Myocyte (in vitro differentiated cells): ENCODE measurements at places on chromosomes 1 and 21. TPM values are rescaled to one million over a fixed set of nuclear protein-coding genes. Genes with fewer than 3 reads are reported as not detected.

DNA sequence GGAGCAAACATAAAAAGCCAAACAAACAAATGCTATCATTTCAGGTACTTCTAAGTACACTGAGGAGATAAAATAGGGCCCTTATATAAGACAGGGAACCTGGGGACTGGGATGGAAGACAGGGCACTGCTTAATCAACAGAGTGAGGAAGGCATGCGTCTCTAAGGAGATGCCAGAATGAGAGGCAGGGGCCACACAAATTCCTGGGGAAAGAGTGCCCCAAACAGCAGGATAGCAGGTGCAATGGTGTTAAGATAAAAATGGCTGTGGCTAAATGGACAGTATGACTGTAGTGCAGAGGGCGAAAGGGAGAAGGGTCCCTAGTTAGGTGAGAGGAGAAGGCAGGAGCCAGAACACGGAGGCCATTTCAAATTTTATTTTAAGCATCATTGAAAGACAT is 113.9 kb downstream of the ZBTB18 start:
- peak; percentile 75 for DNase-seq

DNA sequence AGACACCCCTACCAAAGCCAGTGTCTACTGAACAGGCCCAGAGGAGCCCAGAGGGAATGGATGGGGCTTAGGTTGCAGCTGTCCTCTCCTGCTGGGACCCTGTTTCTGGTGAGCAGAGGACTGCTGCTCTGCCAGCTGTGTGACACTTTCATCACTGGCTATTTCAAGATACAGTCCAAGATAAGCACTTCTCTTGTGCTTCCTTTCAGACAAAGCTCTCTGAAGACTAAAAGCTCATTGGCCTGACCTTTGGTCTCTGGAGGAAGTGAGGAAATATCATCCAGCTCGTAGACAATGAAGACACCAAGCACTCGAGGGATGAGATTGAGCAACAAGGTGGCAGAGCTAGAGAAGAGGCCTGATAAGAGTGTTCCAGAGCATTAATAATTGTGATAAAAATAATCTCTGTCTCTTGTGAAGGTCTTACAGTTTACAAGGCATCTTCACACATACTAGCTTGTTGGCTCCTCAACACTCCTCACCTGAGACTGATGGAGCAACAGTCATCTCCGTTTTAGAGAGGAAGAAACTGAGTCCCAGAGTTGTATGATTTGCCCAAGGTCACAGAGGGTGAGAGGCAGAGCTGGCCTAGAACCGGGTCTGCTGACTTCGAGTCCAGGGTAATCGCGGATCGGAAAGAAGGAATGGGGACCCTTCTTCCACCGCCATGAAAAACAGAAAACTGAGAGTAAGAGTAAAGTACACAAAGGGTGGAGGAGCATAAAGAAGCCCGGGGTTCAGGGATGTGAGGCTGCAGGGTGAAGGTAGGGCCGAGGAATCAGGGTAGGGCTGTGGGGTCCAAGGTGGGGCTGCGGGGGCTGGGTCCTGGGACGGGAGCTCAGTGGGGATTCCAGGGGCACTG is 666 bp downstream of the PAFAH2 start:
- peak; percentile 95 for DNase-seq

DNA sequence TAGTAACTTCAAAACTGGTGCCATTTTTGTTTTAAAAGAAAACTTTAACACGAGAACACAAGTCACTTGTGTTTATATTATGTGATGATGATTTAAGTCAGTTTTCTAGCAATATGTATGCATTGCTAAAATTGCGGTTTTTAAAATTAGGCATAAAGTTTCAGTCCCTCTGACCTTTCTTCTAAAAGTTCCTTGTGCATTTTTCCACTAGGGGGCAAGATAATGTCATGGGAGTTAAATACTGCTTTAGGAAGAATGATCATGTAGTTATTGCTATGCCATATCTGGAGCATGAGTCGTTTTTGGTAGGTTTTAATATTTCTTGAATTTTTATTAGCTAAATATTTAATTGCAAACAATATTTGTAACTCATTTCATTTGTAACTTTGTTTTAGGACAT is 10.7 kb downstream of the CDC7 start:
- peak; percentile 53 for DNase-seq

DNA sequence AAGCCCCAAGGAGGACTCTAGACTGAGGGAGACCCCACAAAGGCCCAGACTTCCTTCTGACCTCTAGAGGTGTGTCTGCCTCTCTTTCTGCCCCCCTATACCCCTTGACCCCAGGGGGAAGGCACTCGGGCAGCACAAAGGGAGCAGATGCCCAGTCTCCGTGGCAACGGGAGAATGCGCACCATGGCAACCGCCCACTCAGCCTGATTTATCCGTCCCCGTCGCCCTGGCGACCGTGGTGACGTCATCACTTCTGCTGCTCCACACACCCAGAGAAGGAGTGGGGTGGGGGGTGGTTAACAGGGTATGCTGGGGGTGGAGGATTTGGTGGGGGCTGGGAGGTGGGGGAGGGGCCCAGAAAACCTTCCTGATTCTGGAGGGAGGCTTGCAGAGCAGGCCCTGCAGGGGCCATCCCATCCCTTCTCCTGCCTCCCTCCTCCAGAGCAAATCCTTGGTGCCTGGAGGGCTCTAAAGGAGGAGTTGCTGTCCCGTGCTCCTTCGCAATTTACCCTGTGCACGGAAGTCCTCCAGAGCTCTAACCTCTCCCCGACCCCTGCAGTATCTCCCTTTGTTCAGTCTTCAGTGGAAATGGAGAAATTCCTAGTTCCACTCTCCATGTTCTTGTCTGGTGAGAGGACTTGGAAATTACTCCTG is 6.3 kb downstream of the CELF3 start:
- DNase-seq: peak; percentile 23

GRCh38 chr21:28138272-28138671 is 854.4 kb downstream of the LTN1 start:
- DNase-seq: peak; percentile 29

GRCh38 chr1:19309123-19309813 is 2.7 kb downstream of the AKR7A2 start:
- DNase-seq: no peak

DNA sequence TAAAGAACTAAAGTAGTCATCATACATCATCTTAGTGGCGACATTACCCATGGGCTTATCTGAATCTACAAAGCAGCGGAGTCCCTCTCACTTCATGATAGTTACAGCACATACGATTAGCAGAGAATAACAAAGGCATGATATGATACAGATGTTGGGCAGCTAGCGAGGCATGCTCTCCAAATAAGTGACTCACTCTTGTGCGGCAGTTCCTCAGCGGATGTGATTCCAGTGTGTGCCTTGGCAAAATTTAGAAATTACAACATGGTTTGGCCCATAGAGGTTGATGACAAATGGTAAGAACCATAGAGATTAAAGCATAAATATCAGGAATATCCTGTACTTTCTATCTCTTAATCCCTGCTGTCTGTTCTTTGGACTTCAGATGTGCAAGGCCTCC is 48.1 kb upstream of the PAXBP1 start:
- peak; percentile 45 for DNase-seq

DNA sequence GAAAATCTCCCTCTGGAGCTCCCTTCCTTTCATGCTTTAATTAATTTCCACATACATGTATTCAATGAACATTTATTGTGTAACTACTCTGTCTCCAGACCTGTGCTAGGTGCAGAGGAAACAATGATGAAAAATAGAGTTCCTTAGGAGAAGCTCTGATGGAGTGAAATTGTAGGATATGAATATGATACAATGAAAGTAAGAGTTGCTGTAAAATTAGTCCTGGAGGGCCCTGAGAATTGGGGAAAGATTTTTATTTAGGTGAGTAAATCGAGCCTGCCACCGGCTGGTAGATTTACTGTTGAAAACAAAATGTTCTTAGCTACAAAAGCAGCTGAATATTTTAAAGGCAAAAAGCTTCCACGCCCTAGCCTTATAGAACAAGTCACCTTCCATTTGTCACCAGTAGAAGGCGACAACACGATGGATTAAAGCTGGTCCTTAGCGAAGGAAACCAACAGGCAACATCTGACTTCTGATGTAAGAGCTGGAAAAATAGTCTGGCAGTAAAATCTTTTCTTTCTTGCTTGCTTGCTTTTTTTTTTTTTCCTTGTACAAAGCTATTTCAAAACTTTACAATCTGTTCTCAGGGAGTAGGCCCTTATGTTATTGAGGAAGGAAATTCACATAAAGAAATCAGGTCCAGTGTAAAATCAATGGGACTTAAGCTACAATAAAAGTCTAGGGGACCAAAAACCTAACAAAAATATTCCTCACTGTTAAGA is 82.0 kb upstream of the ROR1 start:
- DNase-seq: peak; percentile 88

DNA sequence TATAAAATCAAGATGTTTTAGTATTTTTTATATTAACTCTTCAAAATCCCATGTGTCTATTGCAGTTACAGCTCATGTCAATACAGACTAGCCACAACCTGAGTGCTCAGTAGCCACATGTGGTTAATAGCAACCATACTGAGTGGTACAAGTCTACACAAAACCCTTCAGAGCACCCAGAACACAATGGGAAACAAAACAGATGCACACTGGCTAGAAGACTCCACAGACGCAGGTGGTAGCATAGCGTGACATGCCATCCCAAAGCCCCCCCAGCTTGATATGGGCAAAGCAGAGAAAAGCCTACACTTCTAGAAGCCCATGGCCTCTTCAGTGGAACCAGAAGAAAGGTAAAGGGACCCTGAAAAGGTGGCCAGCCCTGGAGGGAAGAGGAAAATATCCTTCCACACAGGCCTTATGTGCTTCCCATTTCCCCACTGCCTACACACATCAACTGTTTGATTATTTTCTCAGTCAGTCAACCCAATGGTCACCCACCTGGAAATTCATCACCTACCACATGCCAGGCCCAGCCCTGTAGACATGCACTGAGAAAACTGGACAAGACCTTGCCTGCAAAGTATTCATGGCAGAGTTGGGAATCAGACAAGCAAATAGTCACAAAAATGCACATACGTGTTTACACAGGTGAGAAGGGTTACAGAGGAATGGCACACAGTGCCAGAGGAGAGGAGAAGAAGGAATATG is 175.0 kb downstream of the VAV3 start:
- DNase-seq: no peak

GRCh38 chr21:46626536-46626935 is 8.9 kb upstream of the PRMT2 start:
- DNase-seq: peak; percentile 29

DNA sequence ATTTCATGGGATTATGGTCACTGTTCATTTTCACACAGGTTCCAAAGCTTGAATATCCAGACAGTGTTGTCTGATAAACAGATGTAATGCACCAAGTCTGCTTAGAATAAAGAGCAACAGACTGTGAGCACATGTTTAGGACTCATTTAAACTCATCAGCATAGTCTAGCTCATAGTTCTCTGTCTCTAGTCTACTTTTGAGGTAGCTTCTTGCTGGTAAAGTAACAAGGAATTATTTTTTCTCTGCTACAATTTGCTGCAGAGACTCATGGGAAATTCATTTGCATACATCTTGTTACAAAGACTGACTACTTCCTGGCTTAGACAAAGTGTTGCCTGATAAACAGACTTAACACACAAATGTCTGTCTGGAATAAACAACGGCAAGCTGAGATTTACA is 187.2 kb downstream of the NFIA start:
- DNase-seq: no peak

Gene FAF1
- 48.5 and 60.2 TPM in 2 replicates for total RNA-seq

Gene PLCH2
- 0.21 and 0.57 TPM in 2 replicates for total RNA-seq

Gene BACH1
- total RNA-seq: 49.3 and 59.7 TPM in 2 replicates

Gene SRSF4
- total RNA-seq: 56.7 and 62.4 TPM in 2 replicates
